HCEC 1CT (cell line): ENCODE measurements at places on chromosomes 1 and 21.
A peak's percentile ranks its signal among the peaks of the same experiment; 100 is the strongest.

DNA sequence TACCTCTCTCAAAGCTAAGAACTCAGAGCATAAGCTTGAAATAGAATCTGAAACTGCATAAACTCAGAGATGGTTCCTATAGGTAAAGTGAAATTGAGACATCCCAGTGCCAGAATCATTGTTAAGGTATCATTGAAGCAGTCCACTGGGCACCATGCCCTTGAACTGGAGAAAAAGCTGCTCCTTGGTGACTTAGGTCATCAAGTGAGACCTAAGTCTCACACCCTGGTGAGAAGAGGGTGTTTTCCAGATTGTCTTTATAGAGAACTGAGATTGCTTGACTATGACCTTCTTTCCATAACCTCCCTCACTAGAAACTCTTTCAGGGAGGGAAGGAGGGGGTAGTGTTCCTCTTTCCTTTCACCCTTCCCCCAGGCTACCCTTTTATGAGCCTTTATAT is 9.4 kb upstream of the ATP6V1G3 start:
- no peak for DNase-seq

- DNase-seq = peak; percentile 2
These were observed 7.4 kb downstream of the SPRR5 start for GRCh38 chr1:152954436-152954835.

DNA sequence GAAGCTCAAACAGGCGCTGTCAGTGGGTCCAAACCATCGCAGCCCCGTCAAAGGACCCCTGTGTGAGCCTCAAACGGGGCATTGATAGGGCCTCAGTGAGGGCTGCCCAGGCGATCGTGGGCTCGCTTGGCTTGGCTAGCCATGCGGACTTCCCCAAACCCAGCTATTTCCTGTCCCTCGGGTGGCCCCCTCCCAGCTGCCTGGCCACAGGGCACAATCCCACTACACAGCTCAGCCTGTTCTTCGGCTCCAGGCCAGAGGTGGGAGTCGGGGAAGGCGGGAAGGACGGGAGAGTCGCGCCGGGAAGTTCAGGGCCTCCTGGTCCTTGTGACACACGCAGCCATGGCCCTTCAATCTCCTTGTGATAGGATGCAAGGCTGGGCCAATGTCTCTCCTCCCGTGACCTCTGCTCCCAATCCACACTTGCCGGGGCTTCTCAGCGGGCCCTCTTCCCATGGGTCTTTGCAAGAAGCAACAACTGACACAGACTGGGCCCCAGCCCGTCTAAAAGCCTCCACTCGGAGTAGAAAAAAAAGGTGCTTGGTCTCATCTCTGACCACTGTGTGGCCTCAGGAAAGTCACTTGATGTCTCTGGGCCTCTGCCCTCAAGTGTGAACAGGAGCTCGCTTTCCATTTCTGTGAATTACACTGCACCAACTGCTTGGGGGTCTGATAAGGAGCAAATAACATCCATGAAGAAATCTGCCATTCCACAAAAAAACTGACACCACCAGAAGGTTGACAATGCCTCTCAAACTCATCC is 7.1 kb upstream of the MATN1 start:
- no peak for DNase-seq

- DNase-seq = no peak
These were observed 7.6 kb upstream of the AADACL4 start for GRCh38 chr1:12636098-12636950.

GRCh38 chr1:216113181-216113580 is 310.1 kb downstream of the USH2A start:
- no peak for DNase-seq

DNA sequence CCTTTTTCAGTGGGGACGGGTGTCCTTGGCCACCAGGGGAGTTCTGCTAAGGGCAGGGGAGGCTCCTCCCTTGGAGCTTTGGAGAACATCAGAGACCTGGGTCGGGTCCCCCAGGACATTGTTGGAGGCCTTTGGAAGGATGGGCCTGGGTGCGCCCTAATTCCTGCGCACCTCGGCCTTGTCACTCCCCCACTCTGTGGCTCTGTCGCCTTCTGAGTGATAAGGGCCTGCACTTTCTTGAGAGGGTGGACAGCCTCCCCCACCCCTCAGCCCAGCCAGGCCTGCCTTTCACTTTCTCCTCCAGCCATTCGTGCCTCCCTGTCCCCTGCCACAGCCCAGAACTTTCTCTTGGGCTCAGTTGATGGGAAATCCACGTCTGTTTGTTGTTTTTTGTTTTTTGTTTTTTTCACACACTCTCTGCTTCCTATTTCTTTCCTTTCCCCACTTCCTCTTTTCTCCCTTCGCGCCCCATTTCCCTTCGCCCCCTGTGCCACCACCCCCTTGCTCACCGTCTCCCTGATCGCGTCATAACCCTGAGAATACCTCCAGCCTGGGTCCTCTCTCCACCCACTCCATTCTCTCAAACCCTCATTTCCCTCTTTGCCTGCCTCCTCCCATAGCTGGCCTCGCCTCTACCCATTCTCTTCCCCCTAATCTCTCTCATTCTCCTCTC is 85.6 kb downstream of the PAX7 start:
- no peak for DNase-seq
